Heart right ventricle (tissue), 16 donors: ENCODE measurements at places on chromosomes 1 and 21.

- peak; percentile 82 for DNase-seq
These were observed 55.2 kb downstream of the NGF start for GRCh38 chr1:115282807-115283208.

DNA sequence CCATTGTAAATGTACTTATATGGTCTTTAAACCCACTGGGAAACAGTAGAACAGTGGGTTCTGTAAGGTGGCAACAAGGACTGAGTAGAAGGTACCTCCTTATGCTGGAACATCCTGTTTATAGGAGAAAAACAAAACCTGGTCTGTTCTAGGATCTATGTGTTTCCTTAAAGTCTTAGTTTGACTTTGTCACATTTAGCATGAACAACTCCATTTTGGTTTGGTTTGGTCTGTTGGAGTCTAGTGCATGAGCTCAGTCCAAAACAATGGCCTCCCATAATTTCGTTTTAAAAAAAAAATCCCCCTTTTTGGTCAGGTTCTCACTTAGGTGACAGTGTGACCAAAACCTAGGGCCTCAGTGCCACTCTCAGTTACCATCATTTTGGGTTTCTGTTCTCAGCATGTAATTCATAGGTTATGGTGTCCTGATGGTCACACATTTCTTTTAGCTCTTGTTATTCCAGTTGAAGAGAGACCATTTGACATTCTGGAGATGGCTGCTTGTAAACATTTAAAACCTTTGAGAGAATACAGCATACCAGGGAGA, 66.4 kb upstream of the IL12RB2 start:
- DNase-seq, result no peak

DNA sequence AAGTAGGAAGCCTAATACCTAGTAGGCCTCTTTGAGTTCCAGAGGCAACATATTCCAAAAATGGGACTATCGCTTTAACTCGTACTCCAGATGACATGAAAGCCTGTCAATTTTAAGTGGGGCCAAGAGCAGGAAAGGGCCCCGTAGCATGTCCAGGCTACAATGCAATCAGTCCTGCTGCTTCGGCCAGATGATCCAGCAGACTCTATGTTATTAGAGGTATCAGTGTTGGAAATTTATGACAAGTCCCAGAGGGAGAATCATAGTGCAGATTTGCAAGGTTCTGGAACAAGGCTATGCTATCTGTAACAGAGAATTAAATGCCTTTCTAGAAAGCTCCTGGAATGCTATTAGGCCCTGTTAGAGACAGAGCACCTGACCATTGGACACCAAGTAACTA, 56.7 kb upstream of the SRP9 start:
- no peak for DNase-seq

- DNase-seq, result no peak
These were observed 182.9 kb downstream of the TGFBR3 start for GRCh38 chr1:91703095-91703494.

- DNase-seq, result no peak
These were observed 93.0 kb upstream of the DUSP10 start for GRCh38 chr1:221834698-221835513.

DNA sequence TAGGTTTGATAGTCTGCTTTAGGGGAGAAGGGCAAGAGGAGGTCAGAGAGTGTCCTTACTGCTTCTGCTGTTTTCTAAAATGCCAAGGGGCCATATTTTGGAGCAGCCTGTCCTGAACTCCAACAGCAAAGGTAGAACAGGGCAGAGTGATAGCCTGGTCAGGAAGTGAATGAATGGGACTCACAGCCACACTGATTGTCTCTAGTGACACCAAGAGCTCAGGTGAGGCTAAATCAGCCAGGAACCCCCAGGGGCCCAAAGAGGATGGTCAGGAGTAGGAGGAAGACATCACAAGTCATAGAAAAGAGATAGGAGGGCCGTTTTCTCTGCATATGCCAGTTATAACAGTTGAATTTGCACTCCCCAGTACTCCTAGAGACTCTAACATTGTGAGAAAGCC, 97.4 kb upstream of the DUSP10 start:
- no peak for DNase-seq

- no peak for DNase-seq
These were observed 40.1 kb upstream of the RD3 start for GRCh38 chr1:211532088-211532444.

DNA sequence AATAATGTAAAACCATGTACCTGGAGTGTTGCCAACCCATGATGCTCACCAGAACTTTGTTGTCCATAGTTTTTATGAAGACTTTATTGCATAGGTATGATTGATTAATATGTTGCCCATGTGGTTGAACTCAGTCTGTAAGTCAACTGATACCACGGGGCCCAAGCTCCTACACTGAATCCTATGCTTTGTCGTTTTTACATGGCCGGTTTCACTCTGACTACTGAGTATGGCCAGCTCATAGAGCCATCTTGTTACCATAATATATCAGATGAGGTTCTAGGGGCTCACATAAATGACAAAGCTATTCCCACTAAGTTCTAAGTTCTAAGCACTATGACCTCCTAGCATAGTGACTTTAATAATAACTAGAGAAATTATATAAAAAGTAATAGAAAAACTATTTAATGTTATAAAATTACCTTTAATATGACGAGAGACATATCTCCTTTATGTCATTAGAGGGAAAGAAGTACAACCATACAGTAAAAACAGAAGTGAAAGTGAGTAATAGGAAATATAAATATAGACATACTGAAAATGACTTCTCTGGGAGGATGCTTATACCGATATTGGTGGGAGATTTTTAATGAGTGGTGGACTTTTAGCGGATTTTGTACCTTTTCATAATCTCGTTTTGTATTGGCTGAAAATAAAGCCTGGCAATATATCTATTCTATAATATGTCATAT, 983.4 kb upstream of the PRMT6 start:
- no peak for DNase-seq

DNA sequence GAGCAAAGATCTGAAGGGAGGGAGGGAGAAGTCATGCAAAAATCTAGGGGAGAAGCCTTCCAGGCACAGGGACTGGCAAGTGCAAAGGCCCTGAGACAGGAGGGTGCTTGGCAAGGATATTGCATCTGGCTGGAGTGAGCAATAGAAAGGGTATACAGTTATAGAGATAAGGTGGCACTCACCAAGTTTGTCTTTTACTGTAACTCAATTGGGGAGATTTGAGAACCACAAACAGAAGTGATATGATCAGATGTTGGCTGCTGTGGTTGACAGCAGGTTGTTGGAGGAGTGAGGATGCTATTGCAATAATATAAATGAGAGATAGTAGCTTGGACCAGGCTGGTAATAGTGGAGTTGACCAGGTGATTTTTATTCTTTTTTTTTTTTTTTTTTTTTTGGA, 25.6 kb downstream of the MCOLN3 start:
- DNase-seq, result no peak

- DNase-seq, result no peak
These were observed 6.3 kb downstream of the OBSCN start for GRCh38 chr1:228213917-228214808.

DNA sequence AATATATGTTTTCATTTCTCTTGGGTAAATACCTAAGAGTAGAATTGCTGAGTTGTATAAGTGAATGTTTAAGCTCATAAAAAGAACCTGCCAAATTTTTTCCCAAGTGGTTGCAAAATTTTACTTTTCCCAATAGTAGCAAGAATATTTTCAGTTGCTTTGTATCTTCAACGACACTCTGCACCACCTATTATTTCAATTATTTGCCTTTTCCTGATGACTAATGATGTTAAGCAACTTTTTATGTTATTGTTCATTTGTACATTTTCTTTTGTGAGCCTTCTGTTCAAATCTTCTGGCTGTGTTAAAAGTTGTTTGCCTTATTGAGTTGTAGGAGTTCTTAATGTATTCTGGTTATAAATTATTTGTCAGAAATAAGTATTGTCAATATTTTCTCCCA, 299.1 kb upstream of the NRIP1 start:
- DNase-seq, result no peak

GRCh38 chr1:236455243-236455642, 61.2 kb downstream of the EDARADD start:
- no peak for DNase-seq

- no peak for DNase-seq
These were observed 3.8 kb downstream of the LCA5L start for GRCh38 chr21:39441502-39442475.

GRCh38 chr1:81323862-81324261, 476.9 kb upstream of the ADGRL2 start:
- no peak for DNase-seq

DNA sequence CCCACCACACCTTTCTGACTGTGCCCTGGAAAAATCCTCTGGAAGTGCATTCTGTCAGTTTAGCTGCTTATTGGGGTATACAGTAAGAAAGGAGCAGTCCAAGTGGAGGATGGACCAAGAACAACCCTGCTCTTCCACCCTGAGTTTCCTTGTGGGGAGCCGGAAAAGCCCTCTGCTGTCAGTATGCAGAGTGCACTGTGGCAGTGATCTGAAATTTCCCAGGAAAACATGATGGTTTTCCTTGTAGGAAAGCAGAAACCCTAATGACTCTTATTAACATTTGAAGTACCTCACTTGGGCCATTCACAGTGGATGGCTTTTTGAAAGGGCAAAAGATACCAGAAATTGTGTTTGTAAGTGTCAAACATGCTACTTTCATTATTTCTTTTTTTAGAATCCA, 20.5 kb downstream of the ELAVL4 start:
- DNase-seq, result no peak

DNA sequence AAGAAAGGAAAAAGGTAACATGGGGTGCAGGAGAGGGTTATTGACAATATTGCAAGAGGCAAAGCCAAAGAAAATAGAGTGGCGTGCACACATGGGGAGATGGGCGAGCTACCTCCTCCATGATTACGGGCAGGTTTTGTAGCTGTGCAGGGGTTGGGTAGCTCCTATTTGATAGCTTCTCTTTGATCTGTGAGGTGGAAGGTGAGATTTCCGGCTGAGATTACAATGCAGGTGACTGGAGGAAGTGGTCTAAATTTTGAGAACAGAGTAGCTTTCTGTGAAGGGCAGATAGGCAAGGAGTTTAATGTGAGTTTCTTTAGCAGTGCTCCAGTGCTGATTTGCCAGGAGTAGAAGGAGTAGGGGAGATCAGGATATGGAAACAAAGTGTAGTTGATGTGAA, 263.4 kb downstream of the PLA2G4A start:
- DNase-seq, result no peak

- DNase-seq, result no peak
These were observed 168.9 kb upstream of the C21orf91 start for GRCh38 chr21:17988102-17988437.

- peak; percentile 59 for DNase-seq
These were observed 26.7 kb downstream of the SLC2A1 start for GRCh38 chr1:42931911-42932422.

DNA sequence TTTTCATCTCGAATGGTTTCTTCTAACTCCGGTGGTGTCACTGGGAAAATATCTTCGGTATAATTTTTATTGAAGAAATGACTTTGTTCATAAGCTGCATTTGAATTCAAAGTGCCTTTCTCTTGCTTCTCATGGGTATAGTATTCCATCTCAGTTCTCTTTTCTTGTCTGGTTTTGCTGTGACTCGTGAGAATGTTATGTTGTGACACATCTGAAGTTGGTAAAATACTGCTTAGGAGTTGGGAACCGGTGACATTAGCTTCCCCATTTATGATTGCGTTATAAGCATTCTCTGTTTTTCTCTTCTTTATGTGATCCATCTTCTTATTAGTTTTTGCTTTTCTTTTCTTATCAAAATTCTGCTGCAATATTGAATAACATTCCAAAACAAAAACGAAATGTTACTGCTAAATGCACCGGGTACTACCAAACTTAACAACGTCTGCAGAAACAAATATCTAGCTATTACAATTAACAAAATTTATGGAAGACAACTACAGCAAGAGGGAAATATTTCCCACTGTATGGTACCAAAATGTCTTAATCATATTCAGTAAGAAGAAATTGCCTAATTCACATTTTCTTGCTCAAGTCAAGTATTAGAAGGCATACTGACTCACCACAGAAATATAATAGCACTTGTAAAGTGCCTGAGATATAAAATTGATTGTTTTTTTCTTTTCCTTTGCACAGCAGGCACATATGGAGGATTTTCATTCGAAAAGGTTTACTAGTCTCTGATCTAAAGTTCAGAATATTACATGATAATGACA, 15.5 kb downstream of the LRIF1 start:
- no peak for DNase-seq

GRCh38 chr1:163842571-163842970, 520.8 kb downstream of the NUF2 start:
- DNase-seq, result no peak

- DNase-seq, result peak; percentile 42
These were observed 81.1 kb upstream of the CNTN2 start for GRCh38 chr1:204961765-204962419.
